ENCODE measurements at places on chromosomes 12 and 14.

DNA sequence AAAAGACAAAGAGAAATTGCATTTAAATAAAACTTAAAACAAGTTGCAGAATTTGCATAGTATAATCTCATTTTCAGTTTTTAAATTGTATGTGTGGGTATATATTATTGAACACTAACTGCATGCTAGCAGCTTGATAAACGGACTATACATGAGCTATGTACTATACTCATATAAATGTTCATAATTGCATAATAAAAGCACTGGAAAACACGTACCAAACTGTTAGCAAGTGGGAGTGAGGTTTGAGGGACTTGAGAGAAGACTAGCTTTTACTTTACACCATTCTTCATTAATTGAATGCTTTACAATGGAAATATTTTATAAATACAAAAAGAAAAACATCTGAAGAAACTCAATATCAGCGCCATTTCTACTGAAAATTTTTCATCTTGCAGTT is 32.2 kb upstream of the MDM1 start:
- DNase-seq: no peak

GRCh38 chr12:3727877-3728632 is 24.9 kb downstream of the CRACR2A start:
- DNase-seq: no peak

DNA sequence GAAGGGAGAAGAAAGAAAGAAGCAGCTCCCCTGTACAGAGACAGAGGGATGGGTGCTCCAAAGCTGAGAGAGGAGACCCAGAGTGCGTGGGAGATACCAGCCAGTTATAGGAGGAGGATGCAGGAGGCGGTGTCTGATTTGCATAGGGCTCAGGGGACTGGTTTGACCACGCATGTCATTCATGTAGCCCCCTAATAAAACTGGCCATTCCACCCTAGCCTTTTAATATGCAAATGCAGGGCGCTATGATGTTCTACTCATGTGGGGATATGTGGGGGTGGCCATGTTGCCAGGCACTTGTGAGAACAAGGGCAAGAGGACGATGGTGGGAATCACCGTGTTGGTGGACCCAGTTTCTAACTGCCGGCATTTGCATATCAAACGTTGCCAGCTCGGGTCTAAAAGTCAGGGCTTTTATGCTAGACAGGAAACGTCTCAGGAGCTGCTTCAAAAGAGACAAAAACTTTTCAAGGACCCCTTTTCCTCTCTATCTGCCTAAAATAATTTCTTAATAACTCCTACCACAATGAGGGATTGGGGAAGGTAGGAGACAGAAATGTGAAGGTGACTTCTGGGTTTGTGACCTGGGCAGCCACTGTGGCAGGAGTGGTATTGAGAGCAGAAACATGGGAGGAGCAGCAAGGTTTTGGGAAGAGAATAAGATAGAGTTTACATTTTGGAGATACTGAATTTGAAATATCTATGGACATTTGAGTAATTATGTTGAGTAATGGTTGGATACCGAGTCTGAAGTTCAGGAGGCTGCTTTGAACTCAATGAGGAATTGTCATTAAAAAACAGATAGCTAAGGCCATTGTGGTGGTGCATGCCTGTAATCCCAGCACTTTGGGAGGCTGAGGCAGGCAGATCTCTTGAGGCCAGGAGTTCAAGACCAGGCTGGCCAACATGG is 2.2 kb upstream of the ATXN3 start:
- no peak for DNase-seq

DNA sequence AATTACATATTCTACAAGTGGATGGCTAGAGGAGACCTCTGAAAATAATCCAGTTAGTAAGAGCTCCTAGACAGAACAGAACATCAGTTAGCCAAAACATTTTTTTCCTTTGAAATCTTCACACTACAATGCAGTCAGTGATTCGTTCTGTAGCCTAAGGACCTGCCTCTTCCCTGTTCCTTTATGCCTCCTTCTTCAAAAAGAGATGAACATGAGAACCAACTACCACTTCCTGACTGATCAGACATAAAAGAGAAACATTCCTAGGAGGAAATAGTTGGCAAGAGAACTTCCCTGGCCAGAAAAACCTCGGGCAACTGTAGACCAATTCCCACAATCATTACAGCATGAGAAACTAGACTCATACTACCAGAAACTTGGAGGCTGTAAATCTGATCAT is 29.4 kb downstream of the ITPR2 start:
- no peak for DNase-seq

- no peak for DNase-seq
These were observed 17.4 kb upstream of the NEUROD4 start for GRCh38 chr12:55002355-55002754.

- DNase-seq: no peak
These were observed 38.9 kb downstream of the FERMT2 start for GRCh38 chr14:52911904-52912303.

GRCh38 chr12:123270214-123271000 is 1.2 kb downstream of the CDK2AP1 start:
- DNase-seq: no peak

DNA sequence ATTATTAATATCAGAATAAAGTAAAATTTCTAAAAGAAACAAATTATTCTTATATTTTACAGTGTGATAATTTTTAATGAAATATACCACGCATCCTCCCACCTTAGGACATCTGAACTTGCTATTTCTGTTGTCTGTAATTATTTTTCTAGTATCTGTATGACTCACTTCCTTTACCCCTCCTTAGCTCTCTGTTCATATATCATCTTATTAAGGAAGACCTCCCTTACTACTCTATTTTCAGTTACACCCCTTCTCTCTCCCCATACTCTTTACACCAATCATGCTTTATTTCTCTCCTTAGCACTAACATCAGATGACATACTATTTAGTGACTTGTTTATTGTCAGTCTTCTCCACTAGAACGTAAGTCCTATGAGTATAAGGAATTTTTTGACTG is 34.2 kb upstream of the C12orf50 start:
- no peak for DNase-seq

DNA sequence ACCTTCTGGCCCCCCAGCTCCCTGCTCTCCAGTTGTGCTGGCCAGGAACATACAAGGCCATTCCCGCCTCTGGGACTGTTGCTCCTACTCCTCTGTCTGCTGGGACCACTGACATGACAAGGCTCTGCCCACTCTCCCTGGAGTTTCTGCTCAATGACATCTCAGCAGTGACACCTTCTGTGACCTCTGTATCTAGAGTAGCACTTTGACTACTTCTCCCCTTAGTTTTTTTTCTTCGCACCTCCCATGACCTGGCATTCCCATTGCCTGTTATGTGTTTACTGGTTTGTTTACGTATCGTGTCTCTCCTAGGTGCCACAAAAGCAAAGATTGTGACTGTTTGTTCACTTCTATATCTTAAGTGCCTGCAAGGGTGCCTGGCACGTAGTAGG is 40.1 kb upstream of the TMEM263 start:
- no peak for DNase-seq

GRCh38 chr14:34090451-34090850 is 139.6 kb upstream of the EGLN3 start:
- no peak for DNase-seq

GRCh38 chr14:95254288-95254687 is 65.4 kb downstream of the CLMN start:
- no peak for DNase-seq

- DNase-seq: no peak
These were observed 457 bp downstream of the SOCS2 start for GRCh38 chr12:93572712-93573551.

DNA sequence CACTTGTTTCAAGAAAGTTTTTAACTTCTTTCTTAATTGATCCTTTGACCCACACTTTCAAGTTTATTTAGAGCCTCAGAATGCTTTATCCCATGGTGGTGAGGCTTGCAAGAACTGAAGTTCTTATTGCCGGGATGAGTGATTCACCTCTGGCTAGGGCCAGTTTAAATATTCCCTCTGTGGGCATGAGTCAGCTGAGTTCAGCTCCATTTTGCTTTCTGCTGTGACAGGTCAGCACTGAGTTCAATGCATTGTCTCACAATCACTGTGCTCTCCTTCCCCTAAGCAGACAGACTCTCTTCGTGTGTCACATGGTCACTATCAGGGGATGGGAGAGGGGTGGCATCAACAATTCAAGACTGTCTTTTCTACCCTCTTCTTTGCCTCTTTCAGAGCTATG is 514.6 kb upstream of the FBXO33 start:
- no peak for DNase-seq

GRCh38 chr12:4939418-4940023 is 29.8 kb downstream of the KCNA1 start:
- DNase-seq: no peak

DNA sequence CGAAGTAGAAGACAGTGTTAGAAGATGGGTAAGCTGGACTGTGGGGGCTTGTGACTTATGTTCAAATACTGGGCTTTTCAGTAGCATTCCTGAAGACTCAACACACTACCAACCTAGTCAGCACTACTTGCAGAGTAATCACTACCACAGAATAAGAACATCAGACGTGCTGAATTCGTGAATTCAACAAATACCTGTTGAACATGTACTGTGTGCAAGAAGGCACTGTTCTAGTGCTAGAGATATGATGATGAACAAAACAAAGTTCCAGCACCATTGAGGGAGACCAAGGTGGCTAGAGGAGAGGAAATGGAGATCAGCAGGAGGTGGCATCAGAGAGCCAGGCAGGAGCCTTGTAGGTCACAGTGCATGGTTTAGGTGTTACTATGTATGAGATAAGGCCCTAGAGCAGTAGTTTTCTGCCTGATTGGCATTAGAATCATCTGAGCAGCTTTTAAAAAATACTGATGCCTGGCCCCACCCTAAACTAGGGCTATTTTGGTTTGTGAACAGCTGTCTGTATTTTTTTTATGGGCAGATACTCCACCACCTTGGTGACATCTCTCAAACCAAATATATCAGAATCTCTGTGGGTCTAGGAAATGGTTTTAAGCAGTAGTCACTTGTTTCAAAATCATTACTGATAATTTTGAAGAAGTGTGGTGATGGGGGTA is 26.8 kb downstream of the FERMT2 start:
- no peak for DNase-seq

DNA sequence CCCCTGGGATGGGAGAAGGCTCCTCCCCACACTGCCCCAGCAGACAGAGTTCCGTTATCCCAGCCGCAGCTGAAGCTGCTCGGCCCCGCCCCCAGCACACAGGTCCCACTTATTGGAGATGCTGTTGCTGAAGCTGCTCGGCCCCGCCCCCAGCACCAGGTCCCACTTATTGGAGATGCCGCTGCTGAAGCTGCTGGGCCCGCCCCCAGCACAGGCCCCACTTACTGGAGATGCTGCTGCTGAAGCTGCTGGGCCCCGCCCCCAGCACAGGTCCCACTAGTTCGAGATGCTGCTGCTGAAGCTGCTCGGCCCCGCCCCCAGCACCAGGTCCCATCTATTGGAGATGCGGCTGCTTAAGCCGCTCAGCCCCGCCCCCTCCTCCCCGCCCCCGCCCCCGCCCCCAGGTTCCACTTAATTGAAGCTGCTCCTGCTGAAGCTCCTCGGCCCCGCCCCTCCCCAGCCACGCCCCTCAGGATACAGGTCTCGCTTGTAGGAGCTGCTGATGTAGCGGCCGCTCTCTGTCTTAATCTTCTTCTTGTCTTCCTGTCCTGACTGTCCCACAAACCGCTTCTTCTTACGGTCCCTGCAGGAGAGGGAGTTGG is 12.0 kb downstream of the CFAP73 start:
- peak; percentile 24 for DNase-seq

DNA sequence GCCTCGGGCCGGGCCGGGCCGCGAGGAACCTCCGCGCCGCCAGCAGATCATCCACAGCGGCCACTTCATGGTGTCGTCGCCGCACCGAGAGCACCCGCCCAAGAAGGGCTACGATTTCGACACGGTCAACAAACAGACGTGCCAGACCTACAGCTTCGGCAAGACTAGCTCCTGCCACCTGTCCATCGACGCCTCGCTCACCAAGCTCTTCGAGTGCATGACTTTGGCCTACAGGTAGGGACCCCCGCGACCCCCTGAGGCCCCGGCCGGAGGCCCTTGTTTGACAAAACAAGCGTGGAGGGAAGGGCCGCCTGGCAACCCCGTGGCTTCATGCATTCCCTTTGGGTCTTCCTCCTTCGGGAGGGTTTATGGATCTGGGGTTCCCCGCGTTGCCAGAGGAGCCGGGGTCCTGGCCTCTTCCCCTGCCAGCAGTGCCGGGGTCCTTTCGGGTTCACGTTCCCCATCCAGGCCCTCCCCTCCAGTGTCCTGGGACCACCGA is 526 bp downstream of the MLXIP start:
- no peak for DNase-seq

DNA sequence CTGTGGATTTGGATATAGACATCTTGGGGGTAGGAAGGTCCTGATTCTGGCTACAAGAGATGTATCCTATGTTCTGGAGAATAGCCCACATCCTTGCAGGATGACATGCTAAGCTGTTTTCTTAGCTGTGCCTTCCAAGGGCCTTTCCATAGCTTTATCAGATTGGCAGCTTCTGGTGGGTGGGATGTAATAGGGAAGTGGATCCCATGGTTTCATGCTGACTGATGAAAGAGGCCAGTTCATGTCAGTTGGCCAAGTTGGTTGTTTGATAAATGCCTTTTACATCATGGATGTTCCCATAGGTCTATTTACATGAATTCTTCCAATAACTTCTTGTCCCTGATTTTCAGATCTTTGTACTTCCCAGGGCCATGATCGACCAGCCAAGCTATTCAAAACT is 169.1 kb upstream of the RMST start:
- DNase-seq: no peak

DNA sequence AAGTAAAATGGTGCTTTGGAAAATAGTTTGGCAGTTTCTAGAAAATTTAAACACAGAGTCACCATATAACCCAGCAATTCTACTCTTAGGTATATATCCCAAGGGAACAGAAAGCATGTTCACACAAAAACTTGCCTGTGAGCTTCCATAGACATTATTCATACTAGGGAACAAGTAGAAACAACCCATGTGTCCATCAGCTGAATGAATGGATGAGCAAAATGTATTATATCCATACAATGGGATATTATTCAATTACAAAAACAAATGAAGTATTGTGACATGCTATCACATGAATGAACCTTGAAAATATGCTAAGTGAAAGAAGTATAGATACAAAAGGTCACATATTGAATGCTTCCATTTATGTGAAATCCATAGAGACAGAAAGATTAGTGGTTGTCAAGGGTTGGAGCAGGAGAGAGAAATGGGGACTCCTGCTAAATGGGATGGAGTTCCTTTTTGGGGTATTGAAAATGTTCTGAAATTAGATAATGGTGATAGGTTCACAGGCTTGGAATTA is 7.9 kb downstream of the SLC10A1 start:
- no peak for DNase-seq

DNA sequence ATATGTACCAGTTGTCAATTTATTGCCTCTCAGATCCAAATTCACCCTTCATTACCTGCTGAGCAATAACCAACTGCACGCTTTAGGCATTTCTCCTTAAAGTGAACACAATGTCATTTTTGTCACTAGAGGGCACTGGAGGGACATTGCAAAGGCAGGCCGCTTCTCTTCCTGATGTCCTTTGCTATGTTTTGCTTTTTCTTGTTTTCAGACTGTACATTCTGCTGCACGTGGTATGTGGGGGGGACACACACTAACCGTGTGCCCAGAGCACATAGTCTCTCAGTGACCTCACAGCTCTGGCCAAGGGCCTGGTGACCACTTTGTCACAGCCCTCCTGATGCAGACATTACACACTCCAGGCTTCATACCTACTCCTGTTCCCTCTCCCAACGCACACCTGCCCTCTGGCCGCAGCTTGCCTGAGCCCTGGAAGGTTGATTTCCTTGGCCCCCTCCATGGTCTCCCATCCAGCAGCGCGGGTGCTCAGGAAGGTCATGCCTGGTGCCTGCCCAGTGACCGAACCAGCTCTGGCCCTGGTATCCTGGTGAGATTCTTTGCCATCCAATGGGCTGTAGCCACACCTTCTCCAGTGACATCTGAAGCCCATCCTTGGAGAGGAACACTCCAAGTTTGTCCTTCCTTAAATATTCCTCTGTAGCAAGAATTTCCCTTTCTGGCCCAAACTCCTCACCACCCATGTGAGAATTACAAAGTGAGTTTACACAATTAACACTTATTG is 39.9 kb downstream of the MYO1H start:
- no peak for DNase-seq
